ENCODE measurements at places on chromosomes 1 and 21.

DNA sequence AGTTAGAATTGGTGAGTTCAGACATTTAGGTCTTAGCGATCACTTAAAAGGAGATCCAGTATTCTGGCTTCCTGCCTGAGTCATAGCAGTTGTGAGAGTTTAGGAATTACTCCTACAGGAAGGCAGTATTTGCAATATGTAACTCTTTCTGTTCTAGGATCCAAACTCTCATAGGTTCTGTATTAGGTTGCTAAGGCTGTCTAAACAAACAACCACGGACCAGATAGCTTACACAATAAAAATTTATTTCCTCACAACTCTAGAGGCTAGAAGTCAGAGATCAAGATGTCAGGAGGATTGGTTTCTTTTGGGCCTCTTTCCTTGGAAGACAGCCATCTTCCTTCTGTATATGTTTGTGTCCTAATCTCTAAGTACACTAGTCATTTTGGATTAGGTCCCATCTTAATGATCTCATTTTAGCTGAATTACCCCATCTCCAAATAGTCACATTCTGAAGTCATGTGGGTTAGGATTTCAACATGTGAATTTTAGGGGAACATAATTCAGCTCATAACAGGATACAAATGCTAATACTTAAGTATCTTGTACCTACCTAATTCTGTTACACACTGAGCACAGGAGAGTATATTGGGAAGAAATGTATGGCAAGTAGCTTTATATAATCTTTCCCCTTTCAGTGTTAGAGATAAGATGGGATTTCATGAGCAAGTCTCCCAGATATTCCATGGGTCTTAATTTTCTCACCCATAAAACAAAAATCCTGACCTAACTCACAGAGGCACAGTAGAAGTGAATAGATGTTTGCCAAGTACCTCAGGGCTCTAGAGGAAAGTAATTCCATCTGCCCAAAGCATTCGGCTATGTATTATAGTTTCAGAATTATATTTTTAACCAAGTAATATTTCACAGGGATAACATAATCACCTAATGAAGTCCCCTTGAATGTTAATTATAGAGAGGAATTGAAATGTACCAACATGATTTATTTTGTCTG is 144.4 kb downstream of the PTBP2 start:
- DNase-seq: no peak

DNA sequence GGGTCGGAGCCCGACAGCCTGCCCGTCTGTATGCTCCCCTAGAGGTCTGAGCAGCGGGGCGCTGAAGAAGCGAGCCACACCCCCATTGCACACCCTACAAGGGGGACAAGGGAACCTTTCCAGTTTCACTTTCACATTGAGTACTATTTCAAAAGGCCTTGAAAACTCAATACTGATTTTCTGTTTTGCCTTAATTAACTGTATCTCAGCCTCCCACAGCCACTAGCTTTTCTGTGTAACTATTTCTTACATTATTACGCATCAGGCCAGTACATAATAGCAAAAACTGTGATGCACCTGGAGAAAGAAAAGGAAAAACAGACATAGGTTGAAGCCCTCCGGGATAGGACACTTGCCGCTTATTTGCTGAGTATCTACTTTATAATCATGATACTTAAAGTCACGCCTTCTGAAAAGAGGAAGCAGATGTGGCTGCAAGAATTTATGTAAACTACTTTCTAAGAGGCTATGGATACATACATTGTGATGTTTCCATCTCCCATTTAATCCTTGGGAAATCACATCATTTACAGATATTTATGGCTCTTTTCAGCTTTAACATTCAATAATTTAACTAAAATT is 1719.5 kb downstream of the MRPL39 start:
- DNase-seq: peak; percentile 25

DNA sequence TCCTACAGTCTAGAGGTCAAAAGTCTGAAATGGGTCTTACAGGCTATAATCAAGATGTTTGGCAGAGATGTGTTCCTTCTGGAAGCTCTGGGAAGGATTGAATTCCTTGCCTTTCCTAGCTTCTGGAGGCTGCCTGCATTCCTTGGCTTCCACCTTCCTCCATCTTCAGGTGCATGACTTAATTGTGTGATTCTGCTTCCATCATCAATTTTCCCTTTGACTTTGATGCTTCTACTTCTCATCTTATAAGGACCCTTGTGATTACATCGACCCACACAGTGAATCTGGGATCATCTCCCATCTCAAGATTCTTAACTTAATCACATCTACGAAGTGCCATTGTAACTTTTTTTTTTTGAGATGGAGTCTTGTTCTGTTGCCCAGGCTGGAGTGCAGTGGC is 111.4 kb downstream of the UCK2 start:
- DNase-seq: no peak

- no peak for DNase-seq
Observed at GRCh38 chr1:248359415-248359814, 2.0 kb upstream of the OR2T4 start.

DNA sequence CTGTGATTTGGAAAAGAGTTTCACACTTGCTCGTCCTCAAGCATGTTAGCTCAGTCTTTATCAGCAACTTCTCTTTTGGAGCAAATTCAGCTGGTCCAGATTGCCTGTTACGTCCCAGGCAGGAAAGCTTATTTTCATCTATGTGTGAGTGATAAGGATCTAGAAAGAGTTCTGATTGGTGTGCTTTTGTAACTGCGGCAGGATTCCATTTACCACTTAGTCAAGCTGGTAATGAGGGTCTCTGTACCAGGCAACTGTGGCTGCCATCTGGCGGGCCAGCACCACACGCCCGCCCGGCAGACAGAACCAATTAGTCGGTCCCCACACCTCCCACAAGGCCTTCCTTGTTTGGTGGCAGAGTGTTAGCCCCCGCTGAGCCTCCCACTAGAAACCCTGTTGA is 21.0 kb downstream of the C1orf87 start:
- no peak for DNase-seq

DNA sequence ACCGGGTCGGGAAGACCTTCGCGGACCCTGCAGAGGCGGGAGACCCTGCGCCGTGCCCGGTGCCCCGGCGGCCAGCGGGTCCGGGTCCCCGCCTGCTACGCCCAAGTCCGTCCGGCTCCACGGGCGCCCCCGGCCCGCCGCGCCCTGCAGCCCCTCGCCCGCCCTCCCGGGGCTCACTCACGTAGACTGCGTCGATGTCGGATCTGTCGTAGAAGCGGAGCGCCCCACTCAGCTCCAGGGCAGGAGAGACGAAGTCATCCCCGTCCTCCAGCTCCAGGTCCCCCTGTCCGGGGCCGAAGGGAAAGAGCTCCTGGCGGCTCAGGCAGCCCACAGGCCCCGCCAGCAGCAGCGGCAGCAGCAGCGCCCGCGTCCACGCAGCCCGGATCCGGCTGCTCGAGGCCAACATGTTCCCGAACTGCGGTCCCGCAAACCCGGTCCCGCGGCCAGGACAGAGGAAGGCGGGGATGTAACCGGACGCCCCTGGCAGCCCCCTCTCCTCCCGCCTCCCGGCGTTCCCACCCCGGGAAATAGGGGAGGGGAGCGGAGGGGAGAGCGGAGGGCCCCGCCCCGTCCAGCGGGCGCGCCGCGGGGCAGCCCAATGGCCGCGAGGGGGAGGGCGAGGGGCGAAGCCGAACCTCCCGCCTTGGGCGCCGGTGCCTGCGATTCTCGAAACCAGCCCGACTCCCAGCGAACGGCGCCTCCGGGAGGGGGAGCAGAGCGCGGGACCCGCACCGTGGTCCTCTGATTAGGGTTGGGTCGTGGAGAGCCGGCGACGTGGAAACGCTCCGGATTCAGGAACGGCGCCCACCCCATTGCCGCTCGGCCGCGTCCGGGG is at the start of gene NID1:
NID1 (minus strand) TSS at position 417 of the 835 bp plus-strand sequence; CDS start at position 406, 11 bp downstream.
- peak; percentile 34 for DNase-seq

DNA sequence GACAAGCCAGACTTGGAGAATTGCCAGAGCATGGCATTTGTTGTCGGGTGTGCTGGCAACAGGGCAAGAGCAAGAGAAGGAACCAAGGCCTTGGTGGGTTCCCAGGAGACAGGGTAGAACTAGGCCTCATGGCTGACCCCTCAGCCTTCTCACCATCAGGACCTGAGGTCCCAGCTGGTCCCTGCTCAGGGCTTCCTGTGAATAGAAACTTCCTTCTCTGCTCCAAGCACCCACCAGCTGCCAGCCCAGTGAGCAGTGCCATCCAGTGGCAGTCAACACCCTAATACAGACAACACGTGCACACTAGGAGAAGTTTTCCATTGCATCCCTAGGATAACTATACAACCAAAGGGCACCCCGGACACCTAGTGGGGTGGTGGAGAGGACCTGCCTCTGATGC is 22.8 kb downstream of the S100A6 start:
- DNase-seq: no peak

GRCh38 chr1:184324972-184325371 is 61.9 kb upstream of the C1orf21 start:
- no peak for DNase-seq

- DNase-seq: no peak
Observed at GRCh38 chr1:197180252-197180878, 33.9 kb upstream of the ASPM start.

GRCh38 chr1:171805395-171806115 is 24.1 kb downstream of the METTL13 start:
- no peak for DNase-seq

GRCh38 chr1:187110351-187110750 is 281.6 kb downstream of the PLA2G4A start:
- no peak for DNase-seq

DNA sequence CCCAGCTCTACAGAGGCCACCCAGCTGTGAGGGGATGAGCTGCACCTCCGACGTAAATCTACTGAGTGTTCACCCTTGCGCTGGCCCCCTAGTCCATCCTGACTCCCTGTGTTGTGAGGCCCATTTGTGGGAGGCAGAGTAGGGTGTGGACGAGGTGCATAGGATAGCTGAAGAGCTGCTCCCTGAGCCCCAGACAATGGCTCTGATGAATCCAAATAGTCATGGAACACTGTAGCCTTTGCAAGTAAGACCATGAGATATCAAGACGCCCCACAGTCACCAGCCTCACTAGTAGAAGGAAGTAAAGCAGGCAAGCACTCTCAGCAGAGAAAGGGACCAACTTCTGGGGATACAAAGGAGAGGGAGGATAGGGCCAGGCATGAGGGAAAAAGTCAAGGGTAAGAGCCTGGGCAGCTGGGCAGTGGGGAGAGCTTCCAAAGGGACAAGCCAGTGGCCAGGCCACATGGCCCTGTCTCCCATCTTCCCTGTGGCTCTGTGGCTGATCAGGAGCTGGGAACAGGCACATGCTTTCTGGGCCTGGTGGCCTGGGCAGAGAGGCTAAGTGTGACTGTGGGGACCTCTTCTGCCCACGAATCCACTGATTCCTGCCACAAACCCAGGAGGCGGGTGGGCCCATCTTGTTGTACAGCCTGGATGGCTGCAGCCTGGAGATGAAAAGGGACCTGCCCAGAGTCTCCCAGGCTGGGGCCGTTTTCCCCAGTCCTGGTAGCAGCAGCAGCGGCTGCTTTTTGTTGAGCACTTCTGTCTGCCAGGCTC is 55.5 kb upstream of the EPS8L3 start:
- no peak for DNase-seq

DNA sequence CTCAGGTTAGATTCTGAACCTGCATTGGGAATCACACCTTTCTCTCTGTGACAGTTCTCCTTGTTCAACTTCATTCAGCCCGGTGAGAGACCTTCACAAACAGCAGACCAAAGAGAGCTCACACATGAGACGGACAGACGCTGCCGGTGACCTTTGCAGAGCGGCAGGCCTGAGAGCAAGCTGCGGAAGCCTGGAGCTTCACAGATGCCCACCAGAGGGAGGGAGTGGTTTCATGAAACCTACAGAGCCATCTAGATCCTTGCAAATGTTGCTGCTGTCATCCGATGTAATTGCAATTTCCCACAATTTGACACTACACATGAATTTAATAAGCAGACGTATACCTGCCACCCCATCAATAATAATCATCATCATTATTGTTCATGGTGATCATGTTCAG is 39.4 kb downstream of the GRIK3 start:
- DNase-seq: no peak

DNA sequence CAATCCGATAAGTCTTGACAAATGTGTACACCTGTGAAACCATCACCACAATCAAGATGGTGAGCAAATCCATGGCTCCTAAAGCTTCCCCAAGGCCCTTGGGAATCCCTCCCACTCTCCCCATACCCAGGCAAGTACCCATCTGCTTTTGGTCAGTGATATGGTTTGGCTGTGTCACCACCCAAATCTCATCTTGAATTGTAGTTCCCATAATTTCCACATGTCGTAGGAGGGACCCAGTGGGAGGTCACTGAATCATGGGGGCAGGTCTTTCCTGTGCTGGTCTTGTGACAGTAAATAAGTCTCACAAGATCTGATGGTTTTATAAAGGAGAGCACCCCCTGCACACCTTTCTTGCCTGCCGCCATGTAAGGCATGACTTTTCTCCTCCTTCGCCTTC is 14.6 kb upstream of the GUCA2B start:
- no peak for DNase-seq

GRCh38 chr1:209877087-209877764 is 49.5 kb downstream of the UTP25 start:
- no peak for DNase-seq

DNA sequence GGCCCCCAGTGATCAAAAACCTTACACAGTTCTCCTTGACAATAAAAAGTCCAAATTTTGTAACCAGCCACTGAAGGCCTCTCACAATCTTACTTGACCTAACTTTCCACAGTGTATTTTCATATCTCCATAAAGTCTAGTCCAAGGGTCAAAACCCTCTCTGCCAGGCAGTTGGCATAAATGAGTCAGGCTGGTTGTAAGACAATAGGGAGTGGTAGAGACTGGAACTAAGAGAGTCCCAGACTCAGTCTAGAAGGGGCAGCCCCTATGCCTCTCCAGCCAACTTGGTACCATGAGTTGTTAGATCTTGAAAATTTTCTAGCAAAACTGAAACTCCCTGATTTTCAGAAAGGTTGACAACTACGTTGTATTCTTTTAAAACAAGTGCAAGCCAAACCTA is 21.0 kb downstream of the KIF21B start:
- DNase-seq: no peak

Data from stimulated activated CD8-positive, alpha-beta memory T cell treated with anti-CD3 and anti-CD28 coated beads, Interleukin-4, amount 100 ng/mL, for 48 hours (primary cell).